GF-D8 (cell line): ENCODE measurements at places on chromosomes 11 and 22.

GRCh38 chr11:8093931-8094575, 13.0 kb downstream of the TUB start:
- DNase-seq, result no peak

DNA sequence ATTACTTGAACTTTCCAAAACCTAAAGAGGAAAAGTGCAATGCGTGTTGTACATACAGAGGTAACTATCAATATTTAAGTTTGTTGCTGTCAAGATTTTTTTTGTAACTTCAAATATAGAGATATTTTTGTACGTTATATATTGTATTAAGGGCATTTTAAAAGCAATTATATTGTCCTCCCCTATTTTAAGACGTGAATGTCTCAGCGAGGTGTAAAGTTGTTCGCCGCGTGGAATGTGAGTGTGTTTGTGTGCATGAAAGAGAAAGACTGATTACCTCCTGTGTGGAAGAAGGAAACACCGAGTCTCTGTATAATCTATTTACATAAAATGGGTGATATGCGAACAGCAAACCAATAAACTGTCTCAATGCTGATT, 2.1 kb downstream of the ADM start:
- DNase-seq, result no peak

- DNase-seq, result no peak
Observed at GRCh38 chr11:102967497-102967896, 12.0 kb upstream of the MMP13 start.

- DNase-seq, result no peak
Observed at GRCh38 chr11:89361734-89362133, 129.4 kb downstream of the NOX4 start.

- DNase-seq, result no peak
Observed at GRCh38 chr11:33377412-33378370, 120.5 kb downstream of the HIPK3 start.

DNA sequence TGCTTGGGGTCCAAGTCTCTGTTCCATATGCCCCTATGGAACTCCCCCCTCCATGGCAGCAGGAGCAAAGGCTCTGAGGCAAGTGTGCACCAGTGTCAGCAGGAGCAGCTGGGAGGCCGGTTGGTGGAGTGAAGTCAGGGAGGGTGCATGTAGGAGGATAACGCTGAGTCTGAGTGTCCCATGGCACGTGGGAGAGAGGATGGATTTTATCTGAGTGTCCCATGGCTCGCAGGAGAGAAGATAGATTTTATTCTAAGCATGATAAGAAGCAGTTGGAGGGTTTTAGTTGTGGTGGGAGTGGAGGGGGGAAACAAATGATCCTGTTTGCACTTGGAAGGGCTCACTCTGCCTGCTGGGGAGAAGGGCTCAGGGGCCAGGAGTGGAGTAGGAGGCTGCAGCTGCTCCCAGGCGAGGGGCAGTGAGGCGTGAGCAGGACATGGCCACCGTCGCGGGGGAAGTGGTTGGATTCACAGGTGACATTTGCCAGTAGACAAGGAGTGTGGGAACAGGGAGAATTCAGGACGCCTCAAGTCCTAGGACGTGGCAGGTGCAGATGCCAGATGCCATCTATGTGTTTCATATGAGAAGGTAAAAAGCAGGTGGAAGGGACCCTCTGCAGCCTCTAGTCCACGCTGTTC, 33.6 kb upstream of the PARVG start:
- DNase-seq, result no peak

- DNase-seq, result peak; percentile 12
Observed at GRCh38 chr22:24437741-24438328, 10.4 kb downstream of the ADORA2A start.

GRCh38 chr11:44269369-44270351, 40.3 kb downstream of the ALX4 start:
- no peak for DNase-seq

- DNase-seq, result no peak
Observed at GRCh38 chr22:37290737-37291136, 8.4 kb downstream of the CYTH4 start.

- no peak for DNase-seq
Observed at GRCh38 chr11:44690651-44691050, 36.1 kb upstream of the TSPAN18 start.

- no peak for DNase-seq
Observed at GRCh38 chr11:2655834-2656622, 43.8 kb downstream of the KCNQ1OT1 start.

GRCh38 chr22:24305260-24305692, 34.6 kb downstream of the SPECC1L start:
- DNase-seq, result peak; percentile 88

DNA sequence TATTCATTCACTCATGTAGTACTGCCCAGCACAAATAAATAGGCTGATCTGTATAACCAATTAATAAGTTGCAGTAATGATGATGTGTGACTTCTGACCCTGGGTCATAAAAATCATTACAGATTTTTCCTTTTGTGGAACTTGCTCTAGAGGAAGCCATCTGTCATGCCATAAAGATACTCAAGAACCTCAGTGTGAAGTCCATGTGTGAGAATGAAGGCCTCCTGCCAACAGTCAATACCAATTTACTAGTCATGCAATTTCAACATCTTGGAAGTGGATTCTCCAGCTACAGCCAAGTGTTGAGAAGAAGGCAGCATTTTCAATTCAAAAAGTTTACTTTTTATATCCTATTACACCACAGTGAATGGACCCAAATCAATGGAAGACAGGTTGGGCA, 435.6 kb upstream of the LRRC4C start:
- DNase-seq, result no peak

DNA sequence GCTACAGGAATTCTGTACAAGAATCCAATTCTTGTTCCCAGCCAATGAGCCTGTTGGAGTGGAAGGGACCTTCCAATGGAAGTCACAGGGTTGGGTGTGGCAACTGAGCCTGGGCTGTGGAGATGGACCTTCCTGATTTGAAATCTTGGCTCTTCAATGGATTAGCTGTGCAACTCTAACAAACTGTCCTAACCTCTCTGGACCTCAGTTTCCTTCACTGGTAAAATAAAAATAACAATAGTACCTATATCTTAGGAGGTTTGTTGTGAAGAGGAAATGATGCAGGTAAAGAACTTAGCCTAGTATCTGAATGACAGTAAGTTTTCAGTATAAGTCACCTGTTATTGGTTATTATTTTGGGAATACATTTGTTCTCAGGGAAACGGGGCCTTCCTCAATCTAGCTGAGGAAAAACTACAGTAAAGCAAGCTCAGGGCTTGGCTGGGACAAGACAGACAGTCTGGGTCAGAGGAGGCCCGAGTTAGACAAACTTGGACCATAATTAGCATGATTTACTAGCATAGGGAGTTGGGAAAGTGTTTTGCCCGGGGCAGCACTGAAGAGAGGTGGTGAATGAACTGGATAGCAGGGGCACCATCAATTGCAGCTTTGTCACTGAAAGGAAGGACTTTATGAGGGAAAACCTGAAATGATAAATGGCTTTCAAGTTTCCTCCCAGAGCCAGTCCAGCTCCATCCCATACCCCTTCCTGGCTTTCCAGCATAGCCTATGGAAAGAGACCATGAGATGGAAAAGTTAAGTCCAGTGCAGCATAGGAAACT, 13.7 kb downstream of the ELF5 start:
- DNase-seq, result no peak

DNA sequence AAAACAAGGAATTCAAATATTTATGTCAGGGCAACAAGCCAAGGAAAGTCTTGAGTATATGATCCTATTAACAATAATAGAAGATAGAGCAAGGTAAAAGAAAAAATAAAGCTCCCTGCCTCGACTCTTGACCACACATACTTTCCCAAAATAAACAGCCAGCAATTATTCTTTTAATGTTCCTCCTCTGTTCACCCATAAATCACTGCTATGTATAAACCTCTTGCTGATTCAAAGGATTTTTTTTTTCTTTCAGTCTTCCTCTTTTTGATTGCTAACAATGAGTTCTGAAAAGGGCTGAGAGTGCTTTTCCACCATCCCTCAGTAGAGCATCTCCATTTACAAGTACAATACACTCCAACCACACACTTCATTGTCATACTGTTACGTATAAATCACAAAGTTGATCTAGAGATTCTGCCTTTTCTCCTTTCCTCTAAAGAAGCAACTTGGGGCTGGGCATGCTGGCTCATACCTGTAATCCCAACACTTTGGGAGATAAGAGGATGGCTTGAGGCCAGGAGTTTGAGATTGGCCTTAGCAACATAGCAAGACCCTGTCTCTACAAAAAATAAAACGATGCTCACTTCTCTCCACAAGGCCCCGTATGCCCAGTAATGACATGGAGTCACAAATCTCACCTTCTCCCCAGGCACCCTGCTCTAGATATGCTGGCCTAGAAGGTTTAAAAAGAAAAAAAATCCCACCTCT, 24.0 kb downstream of the RAB30 start:
- no peak for DNase-seq

DNA sequence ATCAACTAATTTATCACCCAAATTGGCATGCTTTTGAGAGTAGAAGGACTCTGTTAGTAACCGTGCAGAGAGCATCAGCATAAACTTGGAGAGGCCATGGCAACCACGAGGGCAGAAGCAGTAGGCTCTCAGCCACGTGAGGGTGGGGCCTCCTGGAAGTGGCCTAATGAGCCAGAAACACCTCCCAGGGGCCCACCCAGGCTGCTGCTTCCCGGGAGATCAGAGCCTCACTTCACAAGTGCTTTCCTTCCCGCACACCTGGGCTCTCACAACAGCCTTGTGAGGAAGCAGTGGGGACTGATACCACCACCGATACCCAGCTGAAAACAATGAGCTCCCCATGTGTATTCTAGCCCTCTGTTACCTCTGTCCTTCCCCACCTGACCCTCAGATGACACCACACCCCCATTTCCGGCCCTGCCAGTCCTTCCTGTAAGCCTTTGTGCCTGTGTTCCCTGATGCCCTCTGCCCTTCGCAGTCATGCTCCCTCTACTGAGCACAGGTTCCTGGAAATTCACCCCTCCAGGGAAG, 17.0 kb downstream of the TRIM29 start:
- no peak for DNase-seq

DNA sequence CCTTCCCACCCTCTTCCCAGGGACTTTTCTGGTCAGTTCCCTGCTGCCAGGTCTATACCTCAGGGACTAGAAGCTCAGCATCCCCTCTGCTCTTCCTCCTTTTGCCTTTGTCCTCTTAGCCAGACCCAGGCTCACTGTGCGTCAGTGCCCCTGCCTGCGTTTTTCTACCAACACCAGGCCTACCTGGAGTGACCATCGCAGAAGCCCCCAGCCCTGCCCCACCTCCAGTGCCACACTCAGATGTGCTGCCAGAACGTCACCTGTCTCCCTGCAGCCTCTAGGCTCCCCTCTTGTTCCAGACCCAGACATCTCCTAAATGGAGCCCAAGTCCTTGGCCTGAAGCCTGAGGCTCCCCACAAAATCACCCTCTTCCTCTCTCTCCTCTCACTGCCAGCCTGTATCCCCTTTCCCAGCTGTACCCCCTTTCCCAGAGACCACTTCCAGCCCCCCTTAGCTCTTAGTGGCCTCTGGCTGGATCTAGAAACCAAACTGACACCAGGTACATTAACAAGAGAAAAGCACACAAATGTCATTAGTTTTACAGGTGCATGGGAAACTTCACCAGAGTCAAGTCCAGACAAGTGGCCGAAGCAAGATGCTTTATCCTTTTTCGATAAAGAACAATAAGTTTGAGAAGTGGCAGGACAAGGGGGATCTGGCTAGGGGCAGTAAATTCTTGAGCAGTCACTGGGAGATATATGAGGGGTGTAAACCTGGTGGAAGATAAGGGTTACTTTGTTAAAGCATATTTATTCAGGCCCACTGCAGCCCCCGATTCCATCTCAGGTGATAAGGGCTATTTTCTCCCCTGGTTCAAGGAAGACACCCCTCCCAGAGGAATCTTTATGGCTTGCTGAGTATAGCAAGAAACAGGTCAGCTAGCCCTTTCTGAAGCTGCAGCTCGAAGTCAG, 61.5 kb downstream of the BCR start:
- DNase-seq, result no peak

- no peak for DNase-seq
Observed at GRCh38 chr11:39434466-39434865, 2025.0 kb downstream of the LRRC4C start.

GRCh38 chr11:15175831-15176230, 61.1 kb downstream of the INSC start:
- no peak for DNase-seq

DNA sequence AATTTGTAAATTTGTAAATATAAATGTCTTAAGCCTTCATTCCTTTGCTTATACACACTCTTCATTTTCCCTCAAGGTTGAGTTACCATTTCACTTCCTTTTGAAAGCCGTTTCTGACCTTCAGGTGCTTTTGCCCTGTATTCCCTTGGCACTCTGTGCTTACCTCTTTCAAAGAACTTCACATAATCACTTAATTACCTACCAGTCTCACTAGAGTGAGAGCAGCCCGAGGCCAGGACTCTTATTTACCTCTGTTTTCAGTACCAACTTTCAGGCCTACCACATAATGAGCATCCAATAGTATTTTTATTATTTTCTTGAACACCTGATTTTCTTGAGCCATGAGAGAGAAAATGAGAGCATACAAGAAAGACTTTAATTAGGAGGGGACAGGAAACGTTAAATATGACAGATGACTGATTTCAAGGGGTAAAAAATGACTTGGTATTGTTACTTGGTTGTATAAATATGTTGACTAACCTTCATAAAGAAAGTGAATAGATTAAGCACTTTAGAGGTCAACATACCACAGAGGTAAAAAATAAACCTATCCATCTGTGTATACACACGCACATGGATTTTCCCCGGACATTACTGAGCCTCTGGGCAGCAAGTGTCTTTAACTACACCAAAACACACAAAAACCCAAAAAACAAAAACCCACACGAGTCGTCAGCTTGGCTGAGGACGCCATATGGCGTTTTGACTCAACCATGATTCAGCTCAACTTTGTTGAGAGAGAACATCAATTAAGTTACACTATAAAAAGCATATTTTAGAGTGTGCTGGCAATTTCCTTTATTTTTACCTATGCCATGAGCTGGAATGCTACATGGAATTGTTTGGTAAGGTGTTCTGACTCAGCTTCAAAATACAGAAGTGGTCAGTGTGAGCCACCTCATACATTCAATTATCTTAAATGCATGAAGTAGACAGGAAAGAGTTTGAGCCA, 7.6 kb downstream of the ATXN10 start:
- no peak for DNase-seq

DNA sequence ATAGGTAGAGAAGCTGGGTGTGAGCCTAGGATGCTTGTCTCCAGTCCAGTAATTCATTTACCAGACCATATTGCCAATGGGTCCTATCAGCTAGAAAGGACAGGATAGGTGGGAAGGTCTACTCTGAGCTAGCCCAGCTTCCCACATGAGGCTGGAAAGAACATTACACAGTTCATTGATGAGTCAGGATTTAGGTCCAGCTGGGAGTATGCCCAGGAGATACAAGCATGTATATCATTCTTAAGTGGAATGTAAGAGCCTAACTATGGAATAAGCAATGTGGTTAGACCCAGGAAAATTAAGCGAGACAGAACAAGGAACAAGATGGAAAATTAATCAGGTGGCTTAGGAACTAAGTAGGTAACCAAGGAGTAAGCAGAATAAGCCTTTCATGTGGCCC, 59.0 kb upstream of the TBCEL start:
- no peak for DNase-seq

DNA sequence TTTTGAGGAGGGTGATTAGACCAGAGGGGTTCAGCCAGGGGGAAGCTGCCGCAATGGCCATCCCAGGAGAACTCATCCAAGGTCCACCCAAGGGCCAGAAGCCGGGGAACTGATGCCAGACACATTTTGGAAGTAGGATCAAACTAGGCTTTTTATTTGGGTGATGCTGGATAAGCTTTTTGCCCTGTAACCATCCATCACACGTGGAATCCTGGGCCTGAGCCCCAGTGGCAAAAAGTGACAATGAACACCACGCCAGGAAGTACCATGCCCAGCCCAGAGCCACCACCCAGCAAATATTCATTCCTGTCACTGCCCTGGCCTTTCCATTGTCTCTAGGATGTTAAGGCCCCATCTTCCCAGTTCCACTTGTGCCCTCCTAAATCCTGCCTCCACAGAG, 85.9 kb downstream of the ZC3H12C start:
- DNase-seq, result no peak
